Activated CD4-positive, alpha-beta T cell treated with anti-CD3 and anti-CD28 coated beads, Interleukin-2, amount 10 ng/mL, durations not matched to agents 7 days and 5 days (primary cell): ENCODE measurements at places on chromosomes 5 and 9. TPM values are rescaled to one million over a fixed set of nuclear protein-coding genes. Genes with fewer than 3 reads are reported as not detected.

DNA sequence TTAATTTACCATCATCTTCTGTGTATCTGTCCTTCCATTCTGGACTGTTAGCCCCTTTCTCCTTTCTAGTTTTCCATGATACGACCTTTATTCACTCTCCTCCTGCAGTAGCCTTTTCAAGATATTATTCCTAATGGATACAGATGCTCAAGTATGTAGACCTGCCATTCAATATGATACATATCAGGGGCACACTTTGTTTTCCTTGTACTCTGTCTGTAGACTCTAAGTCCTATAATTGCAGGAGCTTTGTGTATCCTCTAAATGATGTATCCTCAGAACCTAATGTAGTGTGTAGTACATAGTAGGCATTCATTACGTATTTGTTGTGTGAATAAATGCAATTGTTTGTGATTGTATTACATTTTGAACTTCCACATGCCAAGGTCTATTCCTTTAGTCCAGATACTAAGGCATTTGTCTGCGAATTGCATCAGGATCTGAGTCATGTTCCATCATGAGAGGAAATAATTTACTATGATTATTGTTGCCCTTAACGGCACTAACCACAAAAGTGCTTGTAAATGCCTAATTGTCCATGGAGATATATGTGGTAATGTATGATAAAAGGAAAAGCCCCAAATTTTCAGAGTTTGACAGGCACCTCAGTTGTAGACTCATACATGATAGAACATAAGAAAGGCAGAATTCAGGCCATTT is 57.1 kb upstream of the IZUMO3 start:
- DNase-seq: no peak
- no peaks in the 10 kb centered on the region for H3K27me3 ChIP-seq
- no peak overlapping the region for H3K4me3 ChIP-seq

GRCh38 chr9:89883401-89884341 is 278.9 kb downstream of the GADD45G start:
- H3K4me3 ChIP-seq: no peak overlapping the region
- H3K36me3 ChIP-seq: no peaks in the 10 kb centered on the region
- no peaks in the 10 kb centered on the region for H3K27me3 ChIP-seq
- H3K4me1 ChIP-seq: no peaks in the 10 kb centered on the region

- H3K27ac ChIP-seq: no peak overlapping the region
- DNase-seq: no peak
- no peaks in the 10 kb centered on the region for H3K4me1 ChIP-seq
- no peak overlapping the region for H3K4me3 ChIP-seq
- H3K27me3 ChIP-seq: peaks cover 10% of the 10 kb centered on the region
- no peaks in the 10 kb centered on the region for H3K36me3 ChIP-seq
These were observed 47.9 kb upstream of the SNAPC3 start for GRCh38 chr9:15374825-15375224.

DNA sequence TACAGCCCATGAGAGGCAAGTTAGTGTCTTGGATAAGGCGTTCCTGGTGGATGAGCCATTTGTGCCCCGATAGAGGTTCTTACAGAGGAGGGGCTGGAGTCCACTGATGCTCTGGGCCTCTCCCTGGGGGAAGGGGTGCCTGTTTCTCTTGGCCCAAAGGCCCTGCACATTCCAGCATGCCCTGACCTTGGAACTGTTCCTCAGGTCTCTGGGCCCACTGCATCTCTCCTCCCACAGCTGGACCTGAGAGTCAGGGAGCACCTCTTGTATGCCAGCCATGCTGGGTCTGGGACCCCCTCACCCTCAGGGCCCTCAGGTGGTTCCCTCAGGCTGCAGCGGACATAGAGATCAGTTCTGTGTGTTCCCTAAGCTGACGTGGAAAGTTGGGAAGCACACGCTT is 26.4 kb downstream of the DAPK1 start:
- no peak overlapping the region for H3K27ac ChIP-seq
- H3K27me3 ChIP-seq: peaks cover 3% of the 10 kb centered on the region
- DNase-seq: no peak
- H3K4me3 ChIP-seq: no peak overlapping the region
- no peaks in the 10 kb centered on the region for H3K36me3 ChIP-seq

GRCh38 chr5:124912638-124913328 is 166.3 kb upstream of the ZNF608 start:
- H3K4me1 ChIP-seq: no peaks in the 10 kb centered on the region
- H3K27me3 ChIP-seq: peaks cover 6% of the 10 kb centered on the region
- no peak overlapping the region for H3K27ac ChIP-seq
- no peaks in the 10 kb centered on the region for H3K36me3 ChIP-seq

The MARCHF6 gene
- total RNA-seq: 93.6 TPM

GRCh38 chr9:91150998-91151717 is 210.6 kb downstream of the AUH start:
- peaks cover 82% of the 10 kb centered on the region for H3K36me3 ChIP-seq
- H3K4me3 ChIP-seq: peak overlapping the region; percentile 16
- peak; percentile 76 for DNase-seq
- H3K27me3 ChIP-seq: no peaks in the 10 kb centered on the region
- peaks cover 88% of the 10 kb centered on the region for H3K4me1 ChIP-seq

DNA sequence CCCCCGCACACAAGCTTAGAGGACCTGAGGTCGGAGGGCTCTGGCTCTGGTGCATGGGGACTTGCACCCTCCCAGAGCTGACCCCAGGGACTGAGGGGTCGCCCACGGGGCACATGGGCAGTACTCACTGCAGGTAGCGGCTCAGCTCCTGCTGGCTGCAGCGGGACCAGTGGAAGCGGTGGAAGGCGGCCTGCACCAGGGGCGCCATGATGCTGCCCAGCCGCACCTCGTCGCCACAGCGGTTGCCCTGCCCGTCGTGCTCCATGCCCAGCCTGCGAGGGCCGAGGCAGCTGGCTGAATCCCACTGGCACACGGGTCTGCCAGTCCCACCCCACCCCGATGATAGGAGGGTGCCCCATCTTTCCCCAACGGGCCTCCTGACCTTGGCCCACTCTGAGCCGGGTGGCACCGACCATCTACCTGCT is 93.8 kb downstream of the ZNF354C start:
- no peak overlapping the region for H3K27ac ChIP-seq
- no peaks in the 10 kb centered on the region for H3K4me1 ChIP-seq
- H3K27me3 ChIP-seq: no peaks in the 10 kb centered on the region
- H3K4me3 ChIP-seq: no peak overlapping the region

- no peak overlapping the region for H3K4me3 ChIP-seq
- H3K27ac ChIP-seq: no peak overlapping the region
- no peaks in the 10 kb centered on the region for H3K36me3 ChIP-seq
- DNase-seq: peak; percentile 78
- peaks cover 1% of the 10 kb centered on the region for H3K4me1 ChIP-seq
These were observed 74.7 kb downstream of the FGF1 start for GRCh38 chr5:142611154-142611553.

DNA sequence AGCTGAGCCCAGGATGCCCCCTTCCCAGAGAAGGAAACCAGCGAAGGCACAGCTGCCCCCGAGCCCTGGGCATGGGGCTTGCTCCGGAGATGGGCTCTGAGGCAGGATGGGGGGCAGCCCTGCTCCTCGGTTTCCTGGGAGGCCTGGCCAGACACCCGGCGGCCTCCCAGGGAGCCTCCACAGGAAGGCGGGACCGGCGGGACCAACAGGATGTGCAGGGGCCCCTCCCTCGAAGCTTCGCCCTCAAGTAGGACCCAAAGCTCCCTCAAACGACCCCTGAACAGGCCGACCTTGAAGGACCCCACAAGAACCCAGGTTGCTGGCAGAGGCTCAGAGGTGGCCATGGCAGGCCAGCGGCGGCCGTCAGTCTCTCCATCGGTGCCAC is 11.7 kb downstream of the EXD3 start:
- H3K36me3 ChIP-seq: no peaks in the 10 kb centered on the region
- peaks cover 17% of the 10 kb centered on the region for H3K4me1 ChIP-seq
- H3K27me3 ChIP-seq: no peaks in the 10 kb centered on the region

The ANXA2R gene
- 32.0 TPM for total RNA-seq

GRCh38 chr5:68189613-68190012 is 25.9 kb upstream of the PIK3R1 start:
- H3K4me3 ChIP-seq: no peak overlapping the region
- no peaks in the 10 kb centered on the region for H3K36me3 ChIP-seq
- H3K27me3 ChIP-seq: peaks cover 2% of the 10 kb centered on the region
